Omental fat pad (tissue), 4 donors: ENCODE measurements at places on chromosomes 5 and 9. TPM values are rescaled to one million over a fixed set of nuclear protein-coding genes. Genes with fewer than 3 reads are reported as not detected.

DNA sequence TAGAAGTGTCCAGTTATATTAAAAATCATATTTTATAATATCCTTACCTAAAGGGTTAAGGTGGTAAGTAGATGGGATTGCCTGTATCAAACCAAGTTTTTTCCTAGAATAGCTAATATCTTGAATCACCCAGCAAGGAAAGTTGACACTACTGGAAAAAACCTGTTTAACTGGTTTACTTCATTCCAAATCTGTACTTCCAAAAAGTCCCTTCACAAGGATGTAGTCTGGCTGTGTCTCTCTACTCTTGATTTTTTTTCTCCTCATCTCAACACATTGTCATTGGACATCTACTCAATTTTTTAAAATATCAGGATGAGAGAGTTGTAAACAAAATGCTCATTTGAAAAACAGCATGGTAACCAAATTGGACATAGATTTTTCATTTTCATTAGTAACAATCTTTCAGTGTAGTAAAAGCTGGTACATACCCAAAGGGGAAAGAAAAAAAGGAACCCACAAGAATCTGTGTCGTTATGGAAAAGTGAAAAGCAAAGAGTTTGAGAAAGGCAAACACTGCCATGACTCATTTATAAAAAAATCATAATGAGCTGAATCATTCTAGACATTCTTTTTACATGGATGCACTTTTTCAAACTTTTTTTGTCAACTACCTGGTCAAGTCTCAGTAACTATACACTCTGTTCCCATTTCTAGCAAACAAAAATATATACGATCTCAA lies 173.5 kb downstream of the GLIS3 start:
- no peak for DNase-seq

DNA sequence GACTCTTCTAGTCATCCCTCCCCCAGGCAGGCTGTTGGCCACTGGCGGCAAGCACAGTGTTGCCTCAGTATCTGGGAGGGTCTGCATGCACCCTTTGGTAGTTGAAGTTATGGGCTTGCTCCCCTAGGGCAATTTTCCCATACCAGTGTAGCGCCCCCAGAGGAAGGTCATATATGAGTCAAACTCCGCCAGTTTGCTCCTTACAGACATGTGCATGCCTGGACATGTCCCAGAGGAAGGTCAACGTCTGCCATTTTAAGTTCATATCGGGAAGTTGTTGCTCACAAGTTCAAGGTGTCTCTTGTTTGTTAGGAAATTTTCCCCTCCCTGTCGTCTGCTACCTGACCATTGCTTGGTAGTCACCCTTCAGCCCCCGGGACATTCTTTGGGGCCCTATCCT lies 51.3 kb upstream of the MROH2B start:
- DNase-seq = no peak

DNA sequence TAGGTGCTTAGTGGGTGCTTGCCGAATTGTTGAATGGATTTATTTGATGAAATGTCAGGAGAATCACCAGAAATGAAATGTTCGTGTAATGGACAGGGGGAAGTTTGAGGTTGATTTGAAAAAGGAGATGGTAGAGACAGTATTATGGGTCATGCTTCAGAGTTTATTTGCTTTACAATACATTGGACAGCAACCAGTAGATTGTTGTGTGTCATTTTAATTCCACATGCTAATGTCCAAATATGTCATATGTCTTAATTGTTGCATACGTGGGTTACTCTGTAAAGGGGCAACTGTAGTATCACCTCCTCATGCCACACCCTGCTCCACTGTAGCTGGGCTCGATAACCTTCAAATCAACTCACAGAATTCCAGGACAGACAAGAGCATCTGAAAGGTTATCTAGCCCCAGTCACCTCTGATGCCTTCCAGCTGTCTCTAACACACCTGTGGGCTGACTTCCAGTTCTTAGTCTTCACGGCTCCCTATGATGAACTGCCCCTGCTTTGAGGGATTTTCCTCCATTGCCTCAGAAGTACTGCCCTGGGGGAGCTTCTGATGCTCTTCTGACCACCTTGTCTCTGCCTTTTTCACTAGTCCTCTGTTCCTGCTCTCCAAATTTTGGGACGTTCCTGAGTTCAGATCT lies 1.7 kb downstream of the PDCD1LG2 start:
- no peak for DNase-seq

GRCh38 chr9:114513055-114513958 lies 8.0 kb upstream of the WHRN start:
- no peak for DNase-seq

DNA sequence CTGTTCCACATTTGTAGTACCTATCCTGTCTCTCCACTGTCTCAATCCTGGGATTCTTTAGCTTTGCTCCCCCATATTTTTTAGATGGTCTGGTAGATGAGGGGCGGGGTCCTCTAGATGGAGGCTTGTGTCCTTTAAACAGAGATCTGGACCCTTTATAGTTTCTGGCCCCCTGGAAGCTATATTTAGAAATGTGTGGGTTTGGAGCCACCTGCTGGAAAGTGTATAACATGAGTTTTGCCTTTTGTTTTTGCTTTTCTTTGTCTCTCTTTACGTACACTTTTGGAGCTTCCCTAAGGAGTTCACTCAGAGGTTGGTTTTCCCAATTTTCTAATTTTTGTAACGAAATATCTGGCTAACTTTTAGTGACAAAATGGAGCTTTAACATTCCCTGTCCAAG lies 110.7 kb downstream of the CFAP95 start:
- no peak for DNase-seq

Gene CDC14B
- 14.4 TPM for total RNA-seq

Gene PAEP
- not detected for total RNA-seq

- no peak for DNase-seq
Measured at GRCh38 chr5:141343953-141344463, 379 bp downstream of the PCDHGA3 start.

- no peak for DNase-seq
Measured at GRCh38 chr9:106404137-106404536, 458.8 kb upstream of the ZNF462 start.

DNA sequence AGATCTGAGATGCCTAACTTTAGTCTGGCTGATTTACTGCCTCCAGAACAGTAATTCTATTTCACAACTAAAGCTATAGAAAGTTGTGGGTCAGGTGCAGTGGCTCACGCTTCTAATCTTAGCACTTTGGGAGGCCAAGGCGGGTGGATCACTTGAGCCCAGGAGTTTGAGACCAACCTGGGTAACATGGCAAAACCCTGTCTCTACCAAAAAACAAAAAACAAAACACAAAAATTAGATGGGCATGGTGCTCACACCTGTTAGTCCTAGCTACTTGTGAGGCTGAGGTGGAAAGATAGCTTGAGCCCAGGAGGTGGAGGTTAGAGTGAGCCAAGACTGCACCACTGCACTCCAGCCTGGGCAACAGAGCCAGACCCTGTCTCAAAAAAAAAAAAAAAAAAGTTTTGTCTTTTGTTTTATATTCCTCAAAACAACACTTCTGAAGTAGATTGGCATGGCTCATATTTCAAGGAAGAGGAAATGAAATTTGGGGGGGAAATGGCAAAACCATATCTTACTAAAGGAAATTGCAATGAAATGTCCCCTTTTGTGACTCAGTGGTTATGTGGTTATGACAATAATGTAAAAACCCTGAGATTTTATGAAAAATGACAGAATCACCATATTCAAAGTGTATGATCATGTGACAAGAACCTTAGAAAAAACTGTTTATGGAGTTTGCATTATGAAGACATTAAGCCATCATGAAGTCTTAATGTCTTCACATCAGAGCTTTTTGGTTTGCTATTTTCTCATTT lies 16.2 kb downstream of the FNBP1 start:
- DNase-seq = no peak

Gene BNC2
- total RNA-seq = 19.0 TPM

- DNase-seq = no peak
Measured at GRCh38 chr9:70421272-70422180, 7.1 kb upstream of the KLF9 start.

DNA sequence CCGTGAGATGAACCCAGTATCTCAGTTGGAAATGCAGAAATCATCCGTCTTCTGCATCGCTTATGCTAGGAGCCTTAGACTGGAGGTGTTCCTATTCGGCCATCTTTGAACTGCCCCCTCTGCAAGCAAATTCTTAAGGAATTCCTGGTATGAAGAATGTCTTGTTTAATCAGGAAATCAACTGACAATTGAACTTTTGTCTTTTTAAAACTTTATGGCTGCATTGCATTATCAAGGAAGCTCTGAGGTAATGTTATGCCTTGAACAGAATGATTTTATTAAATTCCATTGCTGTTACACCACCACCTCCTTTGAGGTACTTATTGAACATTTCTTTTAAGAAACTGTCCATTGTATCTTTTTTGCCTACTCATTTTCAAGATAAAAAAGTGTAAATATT lies 1915.7 kb upstream of the CDH9 start:
- DNase-seq = no peak

- no peak for DNase-seq
Measured at GRCh38 chr9:106653213-106653612, 209.8 kb upstream of the ZNF462 start.
